Lower lobe of right lung (tissue), 2 donors: ENCODE measurements at places on chromosomes 7 and 10.

- DNase-seq = no peak
Observed at GRCh38 chr10:67662415-67662814, 33.6 kb downstream of the CTNNA3 start.

- DNase-seq = no peak
Observed at GRCh38 chr7:21077602-21078001, 290.9 kb upstream of the SP8 start.

DNA sequence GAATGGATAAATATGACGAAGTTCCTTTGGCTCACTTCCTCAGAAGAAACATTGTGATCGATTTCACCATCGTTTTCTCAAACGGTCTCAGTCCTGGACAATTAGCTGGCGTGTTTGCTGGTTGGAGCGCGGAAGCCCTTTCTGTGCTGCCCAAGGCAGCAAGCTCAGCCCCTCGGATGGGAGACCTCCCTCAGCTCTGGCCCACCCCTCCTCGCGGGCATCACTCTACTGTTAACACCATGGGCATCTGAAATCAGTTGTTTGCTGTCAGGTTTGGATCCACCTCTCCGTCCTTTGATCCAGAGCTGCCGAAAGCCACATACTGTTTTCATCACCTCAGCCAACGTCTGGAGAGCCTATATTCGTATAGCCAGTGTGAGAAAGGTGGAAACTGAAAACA lies 68.2 kb downstream of the C10orf143 start:
- DNase-seq = no peak

DNA sequence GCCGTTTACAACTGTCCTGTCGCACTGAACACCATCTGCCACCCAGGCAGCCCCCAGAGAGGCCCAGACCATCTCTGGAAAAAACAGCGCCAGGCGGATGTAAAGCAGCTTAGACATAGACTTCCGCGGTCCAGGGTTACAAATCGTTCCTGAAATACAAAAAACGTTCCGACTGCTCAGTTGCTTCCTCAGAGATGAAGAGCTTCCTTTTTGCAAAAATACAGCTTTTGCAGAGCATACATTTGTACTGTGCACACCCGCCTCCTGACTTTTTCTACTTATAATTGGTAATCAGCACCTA lies 11.4 kb downstream of the DAGLB start:
- DNase-seq = no peak

DNA sequence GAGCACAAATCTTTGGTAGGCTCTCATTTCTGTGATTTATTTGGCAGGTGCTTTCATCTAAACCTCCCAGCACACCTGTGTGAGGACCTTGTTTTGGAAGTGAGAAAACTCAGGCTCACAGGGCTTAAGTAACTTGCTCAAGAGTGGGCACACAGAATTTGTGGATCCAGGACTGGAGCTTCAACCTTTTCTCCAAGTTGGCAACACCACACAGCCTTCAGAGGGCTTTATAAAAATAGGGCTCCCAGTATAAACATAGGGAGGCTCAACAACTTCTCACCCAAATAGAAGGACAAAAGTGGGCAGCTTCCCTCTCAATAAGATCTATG lies 182.2 kb upstream of the NEBL start:
- DNase-seq = no peak
